Cardiac septum (tissue), 1 donor: ENCODE measurements at places on chromosomes 5 and 9. TPM values are rescaled to one million over a fixed set of nuclear protein-coding genes. Genes with fewer than 3 reads are reported as not detected.

TIMD4 gene
- total RNA-seq: not detected

CARTPT gene
- total RNA-seq: not detected

FOXI1 gene
- not detected for total RNA-seq

GLRA1 gene
- total RNA-seq: not detected

FGF1 gene
- 70.2 TPM for total RNA-seq

C5orf46 gene
- 13.0 TPM for total RNA-seq

ADAMTS19 gene
- 0.40 TPM for total RNA-seq
